ENCODE measurements at places on chromosomes 7 and 10. TPM values are rescaled to one million over a fixed set of nuclear protein-coding genes. Genes with fewer than 3 reads are reported as not detected.

DNA sequence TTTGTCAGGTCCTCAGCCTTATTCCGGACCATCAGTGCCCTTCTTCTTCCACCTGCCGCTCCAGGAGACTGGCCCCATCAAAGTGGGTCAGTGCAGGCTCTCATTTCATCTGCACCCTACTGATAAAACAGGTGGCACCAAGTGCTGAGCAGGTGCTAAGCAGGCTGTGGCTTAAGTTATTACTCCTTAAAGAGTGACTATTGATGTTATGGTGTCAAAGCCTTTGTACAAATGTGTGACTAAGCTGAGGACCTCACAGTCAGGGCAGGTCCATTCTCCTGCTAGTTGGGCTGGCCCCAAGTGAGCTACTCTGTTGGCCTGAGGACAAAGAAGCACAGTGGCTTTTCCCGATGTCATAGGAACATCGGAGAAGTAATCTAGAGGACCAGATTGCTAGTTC is 11.2 kb upstream of the CALD1 start:
- H3K27ac ChIP-seq = no peak overlapping the region
- no peak overlapping the region for H3K4me3 ChIP-seq
- H3K27me3 ChIP-seq = no peaks in the 10 kb centered on the region

PVRIG gene
- total RNA-seq = 17.1 TPM

RABGEF1 gene
- total RNA-seq = 21.1 TPM

DNA sequence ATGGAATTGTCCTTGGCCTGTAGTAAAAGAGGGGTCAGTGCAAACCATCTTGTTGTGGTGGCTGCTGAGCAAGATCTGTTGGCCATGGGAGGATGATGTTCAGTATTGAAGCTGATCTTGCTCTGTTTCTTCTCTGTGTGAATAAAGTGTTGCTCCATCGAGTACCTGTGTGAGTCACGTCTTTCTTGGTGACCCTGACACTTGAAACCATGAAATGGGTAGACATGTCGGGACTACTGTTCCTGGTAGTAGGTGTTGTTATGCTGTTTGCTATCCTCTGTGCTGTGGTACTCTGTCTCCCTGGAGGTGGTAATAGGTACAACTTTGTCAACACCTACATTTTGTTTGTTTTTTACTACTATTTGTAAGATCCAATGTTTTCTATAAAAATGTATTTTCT is 330.6 kb downstream of the MDFIC start:
- H3K27me3 ChIP-seq = no peaks in the 10 kb centered on the region
- DNase-seq = no peak
- H3K36me3 ChIP-seq = no peaks in the 10 kb centered on the region
- no peak overlapping the region for H3K27ac ChIP-seq
- H3K4me1 ChIP-seq = no peaks in the 10 kb centered on the region

DNA sequence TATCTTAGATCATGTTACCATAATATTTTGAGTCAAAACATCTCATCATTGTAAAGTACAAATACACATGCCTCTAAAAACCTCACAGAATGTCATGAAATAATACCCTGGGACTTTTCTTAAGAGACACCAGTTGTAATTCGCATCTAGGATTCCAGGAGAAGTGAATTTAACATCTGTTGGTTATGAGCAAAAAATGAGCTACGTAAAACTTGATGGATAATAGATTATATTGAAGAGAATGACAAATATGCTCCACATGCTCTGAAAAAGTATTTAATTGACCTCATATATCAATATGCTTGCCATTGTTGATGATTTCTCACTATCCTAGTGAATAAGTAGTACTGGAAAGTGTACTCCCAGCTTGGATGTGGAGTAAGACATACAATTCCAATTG is 227.0 kb downstream of the BBS9 start:
- H3K36me3 ChIP-seq = peaks cover 4% of the 10 kb centered on the region
- H3K27ac ChIP-seq = no peak overlapping the region
- no peaks in the 10 kb centered on the region for H3K27me3 ChIP-seq
- no peak overlapping the region for H3K4me3 ChIP-seq
- DNase-seq = no peak

SEMA4G gene
- total RNA-seq = 0.78 TPM

NUTM2D gene
- 1.9 TPM for total RNA-seq

- DNase-seq = no peak
- peak overlapping the region; percentile 74 for H3K27ac ChIP-seq
- no peaks in the 10 kb centered on the region for H3K27me3 ChIP-seq
Measured at GRCh38 chr7:47552621-47553020, 29.3 kb downstream of the TNS3 start.

DNA sequence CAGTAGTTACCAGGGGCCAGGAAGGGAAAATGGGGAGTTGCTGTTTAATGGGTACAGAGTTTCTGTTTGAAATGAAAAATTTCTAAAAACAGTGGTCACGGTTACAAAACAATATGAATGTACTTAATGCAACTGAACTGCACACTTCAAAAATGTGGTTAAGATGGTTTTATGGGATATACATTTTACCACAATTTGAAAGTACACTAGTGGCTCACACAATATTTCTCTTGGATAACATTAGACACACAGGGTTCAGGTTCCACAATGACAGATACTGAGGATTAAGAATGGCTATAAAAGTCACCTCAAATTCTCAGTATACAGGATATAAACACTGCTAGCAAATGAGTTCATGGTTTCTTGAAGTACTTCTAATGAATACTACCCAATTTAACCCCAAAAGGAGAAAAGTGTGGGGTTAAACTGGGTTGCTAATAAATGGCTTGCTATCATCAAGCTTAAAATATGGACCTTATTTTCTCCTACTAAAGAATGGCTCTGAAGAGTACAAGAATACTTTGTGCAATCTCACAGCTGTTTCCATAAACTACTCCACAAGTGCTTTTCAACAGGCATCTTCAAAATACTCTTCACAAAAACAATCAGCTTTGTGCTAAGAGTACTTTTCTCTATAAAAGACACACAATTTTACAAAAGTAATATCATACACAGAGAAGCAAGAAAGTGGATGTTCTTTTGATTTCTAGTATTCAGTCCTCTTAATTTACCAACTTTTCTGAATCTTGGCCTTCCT is 92.9 kb downstream of the SRPK2 start:
- DNase-seq = no peak
- peaks cover 38% of the 10 kb centered on the region for H3K4me1 ChIP-seq
- H3K27ac ChIP-seq = peak overlapping the region; percentile 53
- H3K27me3 ChIP-seq = no peaks in the 10 kb centered on the region

SLC18A3 gene
- total RNA-seq = not detected

NOBOX gene
- total RNA-seq = not detected

DNA sequence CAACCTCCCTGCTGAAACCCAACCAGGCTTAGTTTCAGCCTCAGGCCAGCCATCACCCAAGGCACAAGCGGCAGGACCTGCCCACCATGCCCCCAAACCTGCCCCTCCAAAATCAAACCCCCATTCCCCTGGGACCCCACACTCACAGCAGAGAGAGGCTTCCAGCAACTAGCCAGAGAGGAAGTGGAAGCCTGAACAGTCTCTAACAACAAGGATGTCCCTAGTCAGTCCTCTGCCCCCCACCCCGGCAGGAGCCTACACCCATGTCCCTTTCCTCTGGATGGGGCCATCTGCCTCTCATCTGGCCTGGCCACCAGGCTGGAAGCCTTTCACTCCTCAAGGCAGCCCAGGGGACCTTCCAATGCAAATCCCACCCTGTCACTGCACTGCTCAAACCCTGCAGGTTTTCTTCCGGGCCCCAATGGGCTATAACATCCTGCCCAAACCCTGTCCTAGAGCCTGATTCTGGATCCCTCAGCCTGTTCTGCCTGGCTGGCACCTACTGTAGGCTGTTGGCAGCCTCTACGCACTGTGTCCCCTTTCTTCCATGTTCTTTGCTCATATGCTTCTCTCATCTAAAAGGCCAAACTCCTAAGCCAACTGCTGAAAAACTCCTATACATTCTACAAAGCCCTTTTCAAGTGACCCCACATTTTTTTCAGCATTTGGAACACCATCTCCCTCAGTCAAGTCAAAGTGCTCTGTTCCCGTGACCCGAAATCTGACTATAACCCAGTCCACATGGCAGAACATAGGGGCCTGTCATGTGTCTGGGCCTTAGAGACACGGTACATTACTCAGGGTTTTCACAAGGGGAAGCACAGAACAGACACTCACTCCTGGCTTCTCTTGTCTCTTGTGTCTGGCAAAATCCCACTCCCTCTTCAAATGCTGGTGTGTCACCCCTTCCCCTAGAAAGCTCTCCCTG is 253.3 kb downstream of the TNS3 start:
- no peak overlapping the region for H3K27ac ChIP-seq
- H3K27me3 ChIP-seq = no peaks in the 10 kb centered on the region
- no peak for DNase-seq
- no peak overlapping the region for H3K4me3 ChIP-seq
- H3K4me1 ChIP-seq = peaks cover 7% of the 10 kb centered on the region

HECW1 gene
- not detected for total RNA-seq

- peaks cover 27% of the 10 kb centered on the region for H3K36me3 ChIP-seq
- no peak for DNase-seq
- no peaks in the 10 kb centered on the region for H3K27me3 ChIP-seq
- no peak overlapping the region for H3K27ac ChIP-seq
Measured at GRCh38 chr7:28001896-28002295, 178.7 kb downstream of the JAZF1 start.

GRCh38 chr7:31114593-31115343 is 62.7 kb downstream of the ADCYAP1R1 start:
- H3K36me3 ChIP-seq = no peaks in the 10 kb centered on the region
- DNase-seq = no peak
- no peak overlapping the region for H3K4me3 ChIP-seq
